ENCODE measurements at places on chromosomes 6 and 20. TPM values are rescaled to one million over a fixed set of nuclear protein-coding genes. Genes with fewer than 3 reads are reported as not detected.

DNA sequence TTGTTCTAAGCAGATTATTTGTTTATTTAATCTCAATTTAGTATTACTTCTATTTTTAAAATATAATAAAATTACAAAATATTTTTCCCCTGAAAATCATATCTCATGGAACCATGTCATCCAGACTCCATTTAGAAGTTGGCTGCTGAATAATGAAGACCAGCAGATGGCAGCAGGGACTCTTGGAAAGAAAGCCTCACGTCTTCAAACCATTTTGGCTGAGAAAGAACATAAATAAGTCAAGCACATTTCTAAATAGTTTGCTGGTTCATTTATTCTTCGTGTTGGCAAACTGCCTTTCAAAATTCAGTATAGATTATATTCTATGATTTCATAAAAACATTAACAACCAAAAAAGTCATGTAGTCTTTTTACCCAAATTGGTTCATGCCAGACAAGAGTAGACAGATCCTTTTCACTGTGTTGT, 71.7 kb downstream of the RCAN2 start:
- DNase-seq: peak; percentile 72

DNA sequence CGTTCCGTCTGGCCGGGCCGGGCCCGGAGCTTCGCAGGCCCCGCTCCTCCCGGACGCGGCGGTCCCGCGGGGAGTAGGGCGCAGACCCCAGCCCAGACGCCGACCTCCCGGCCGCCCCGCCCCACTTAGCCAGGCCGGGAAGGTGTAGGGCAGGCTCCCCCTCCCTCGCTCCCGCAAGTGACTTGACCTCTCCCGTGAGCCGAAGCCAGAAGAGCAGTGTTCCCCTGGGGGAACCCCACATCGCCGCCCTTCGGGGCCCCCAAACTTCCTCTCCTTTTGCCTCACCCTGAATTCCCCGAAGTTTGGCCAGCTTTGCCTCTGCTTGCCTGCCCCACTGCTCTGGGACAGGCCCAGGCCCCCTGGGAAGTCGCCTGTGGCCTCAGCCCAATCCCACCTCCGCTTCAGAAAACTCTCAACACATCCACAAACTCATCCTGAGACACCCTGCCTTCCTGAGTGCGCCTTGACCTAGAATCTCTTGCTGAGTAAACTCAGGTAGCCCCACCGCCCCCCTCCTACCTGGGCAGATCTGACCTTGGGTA, 524 bp upstream of the NOL4L start:
- no peak for DNase-seq

- DNase-seq: no peak
Measured at GRCh38 chr6:40568062-40568708, 19.0 kb downstream of the LRFN2 start.

GRCh38 chr20:24721891-24722568, 227.0 kb upstream of the CST7 start:
- DNase-seq: no peak

Gene UNC93A
- total RNA-seq: 0.53 TPM

DNA sequence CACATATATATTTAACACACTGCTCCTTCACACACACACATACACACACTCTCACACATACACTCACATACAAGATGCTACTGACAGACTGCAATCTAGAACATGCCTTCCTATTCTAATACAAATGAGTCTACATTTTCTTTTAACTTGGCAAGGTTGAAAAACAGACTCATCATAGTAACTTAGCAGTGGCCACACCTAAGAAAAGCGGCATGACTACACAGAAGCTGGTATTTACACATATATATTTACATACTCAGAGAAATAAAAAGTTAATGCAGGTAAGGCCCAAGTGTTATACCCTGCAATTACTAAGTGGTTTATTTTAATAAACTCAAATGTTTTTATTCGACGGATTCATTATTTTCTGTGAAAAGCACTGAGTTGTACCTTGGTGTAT, 209.3 kb downstream of the FOXC1 start:
- no peak for DNase-seq

Gene DLK2
- 0.19 TPM for total RNA-seq

DNA sequence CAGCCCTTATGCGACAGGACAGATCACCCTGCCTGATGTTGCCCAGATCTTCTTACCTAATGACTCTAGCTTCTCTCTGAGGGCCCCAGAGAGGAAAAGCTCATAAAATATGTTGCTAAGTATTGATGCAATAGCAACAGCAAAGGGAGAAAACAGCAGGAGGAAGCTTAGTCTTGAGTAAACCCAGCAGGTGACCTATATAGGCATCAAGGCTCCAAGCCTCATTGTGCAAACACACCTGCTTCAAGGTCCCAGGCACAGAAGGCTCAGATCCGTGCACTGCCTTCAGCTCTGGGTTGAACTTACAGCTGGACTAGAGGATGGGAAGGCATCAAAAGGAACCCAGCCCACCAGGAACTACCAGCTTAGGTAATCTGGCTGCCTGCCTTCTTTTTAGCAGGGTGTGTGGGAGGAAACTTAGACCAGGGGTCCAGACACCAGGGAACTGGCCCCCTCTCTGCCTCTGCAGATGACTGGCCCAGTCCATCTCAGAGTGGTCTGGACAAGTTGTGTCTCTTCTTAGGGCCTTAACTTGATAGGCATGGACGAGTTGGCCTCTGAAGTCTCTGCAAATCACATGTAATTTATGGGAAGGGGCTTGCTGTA, 34.4 kb downstream of the TGM3 start:
- peak; percentile 64 for DNase-seq

Gene SLC22A3
- 2.1 TPM for total RNA-seq

DNA sequence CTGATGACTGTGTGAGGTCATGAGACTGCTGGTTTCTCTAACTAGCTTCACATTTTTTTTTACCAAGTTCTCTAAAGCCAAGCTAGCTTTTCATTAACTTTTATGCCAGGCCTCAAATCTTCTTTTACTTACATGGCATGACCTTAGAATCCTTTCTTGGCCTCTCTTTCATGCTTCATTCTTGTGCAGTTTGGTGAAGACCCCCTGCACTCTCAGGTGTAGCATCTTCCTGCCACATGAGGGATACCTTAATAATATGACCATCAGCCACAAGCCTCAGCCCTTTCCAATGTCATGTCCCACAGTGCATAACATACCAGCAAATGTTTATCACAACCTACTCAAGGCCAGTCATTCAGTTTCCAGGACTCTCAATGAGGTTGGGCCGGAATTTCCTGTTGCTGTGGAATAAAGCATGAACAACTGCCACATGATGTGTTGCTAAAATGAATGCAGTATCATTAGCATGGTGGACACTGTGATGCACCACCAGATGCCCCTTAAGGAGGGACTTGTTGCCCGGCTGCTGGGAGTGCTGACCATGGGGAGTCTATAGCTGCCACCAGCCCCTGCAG, 72.2 kb downstream of the RIN2 start:
- DNase-seq: no peak

Gene MAP3K4
- 42.2 TPM for total RNA-seq

GRCh38 chr20:19737025-19737424, 21.0 kb upstream of the RIN2 start:
- peak; percentile 68 for DNase-seq

Gene GHRH
- not detected for total RNA-seq

Gene GATA5
- 0.10 TPM for total RNA-seq

- no peak for DNase-seq
Measured at GRCh38 chr20:10958279-10958678, 284.5 kb upstream of the JAG1 start.

Gene SLC22A2
- not detected for total RNA-seq

GRCh38 chr6:150116200-150116800, 26.5 kb upstream of the PPP1R14C start:
- DNase-seq: no peak

Gene RPS10
- total RNA-seq: 1,011 TPM

DNA sequence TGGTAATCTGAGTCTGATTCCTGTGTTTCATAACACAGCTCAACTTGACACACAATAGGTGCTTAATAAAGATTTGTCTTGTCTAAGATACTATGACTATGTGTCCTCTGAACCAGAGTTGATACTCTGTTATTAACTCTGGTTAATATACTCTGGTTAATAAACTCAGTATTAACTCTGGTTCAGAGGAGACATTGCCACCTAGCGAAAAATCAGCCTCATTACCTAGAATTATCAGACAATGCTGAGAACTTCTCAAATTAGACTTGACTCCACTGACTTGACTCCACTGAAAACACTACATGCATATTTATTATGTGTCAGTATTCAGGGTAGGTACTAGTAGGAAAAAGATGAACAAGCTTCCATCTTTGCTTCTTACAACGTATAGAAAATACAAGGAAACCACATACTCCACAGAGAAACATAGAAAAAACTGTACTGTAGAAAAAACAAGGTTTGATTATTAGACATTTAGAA, 73.9 kb downstream of the AHI1 start:
- DNase-seq: no peak

- no peak for DNase-seq
Measured at GRCh38 chr20:54601831-54602515, 126.6 kb downstream of the DOK5 start.

Gene PTK6
- 69.0 TPM for total RNA-seq

- no peak for DNase-seq
Measured at GRCh38 chr20:47648943-47649342, 136.3 kb downstream of the SULF2 start.

GRCh38 chr6:138293428-138294395, 75.4 kb upstream of the PBOV1 start:
- no peak for DNase-seq

DNA sequence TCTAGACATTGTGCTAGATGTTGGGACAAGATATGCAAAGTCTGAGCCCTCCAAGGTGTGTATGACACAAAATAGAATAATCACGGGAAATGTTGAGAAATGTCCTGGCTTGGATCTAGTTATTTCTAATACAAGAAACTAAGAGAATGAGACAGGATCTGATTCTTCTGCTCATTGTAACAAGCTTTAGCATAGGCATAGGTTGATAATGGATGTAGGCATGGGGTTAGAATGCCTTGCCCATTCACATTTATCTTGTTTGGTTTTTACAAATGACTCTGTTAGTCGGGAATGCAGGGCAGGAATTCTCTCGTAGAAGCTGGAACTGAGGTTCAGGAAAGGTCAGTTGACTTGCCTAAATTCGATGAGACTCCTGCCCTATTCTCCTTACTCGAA, 1.5 kb upstream of the SLC26A8 start:
- DNase-seq: no peak

DNA sequence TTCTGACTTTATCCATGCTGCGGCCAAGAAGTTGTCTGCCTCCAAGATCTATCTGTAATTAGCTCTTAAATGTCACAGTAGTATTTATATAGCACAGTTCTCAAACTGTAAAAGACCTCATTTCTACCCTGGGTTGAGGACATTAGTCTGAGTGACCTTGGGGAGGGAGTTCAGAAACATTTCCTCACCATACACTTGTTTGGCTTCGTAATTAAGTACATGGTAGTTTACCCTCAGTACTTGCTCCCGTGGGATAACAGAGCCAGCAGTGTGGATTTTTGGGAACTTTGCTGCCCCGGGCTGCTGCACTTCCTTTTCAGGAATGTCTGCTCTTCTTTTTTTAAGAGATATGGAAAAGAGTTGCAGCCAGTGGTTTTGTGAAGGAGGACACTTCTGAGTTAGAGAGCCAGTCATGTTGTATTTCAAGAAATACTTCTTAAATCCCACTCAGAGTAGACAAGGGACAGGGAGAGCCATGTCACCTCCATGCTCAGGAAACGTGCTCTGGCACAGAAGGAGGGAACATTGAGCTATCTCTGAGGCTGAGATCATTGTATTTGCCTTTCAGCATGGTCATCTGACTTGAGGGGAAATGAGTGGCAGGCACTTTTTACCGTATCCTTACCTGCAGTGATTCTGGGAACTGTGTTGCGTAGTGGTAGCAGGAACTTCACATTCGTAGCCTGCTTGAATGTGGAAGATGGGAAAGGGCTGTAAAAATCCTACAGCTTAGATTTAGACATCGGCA, 33.6 kb downstream of the RPRD1B start:
- DNase-seq: no peak

- DNase-seq: no peak
Measured at GRCh38 chr20:63060057-63060991, 53.6 kb upstream of the BHLHE23 start.

- DNase-seq: no peak
Measured at GRCh38 chr20:9035126-9035525, 33.8 kb upstream of the PLCB4 start.

GRCh38 chr6:100336876-100337275, 127.8 kb downstream of the SIM1 start:
- no peak for DNase-seq

Gene CRISP2
- total RNA-seq: not detected

DNA sequence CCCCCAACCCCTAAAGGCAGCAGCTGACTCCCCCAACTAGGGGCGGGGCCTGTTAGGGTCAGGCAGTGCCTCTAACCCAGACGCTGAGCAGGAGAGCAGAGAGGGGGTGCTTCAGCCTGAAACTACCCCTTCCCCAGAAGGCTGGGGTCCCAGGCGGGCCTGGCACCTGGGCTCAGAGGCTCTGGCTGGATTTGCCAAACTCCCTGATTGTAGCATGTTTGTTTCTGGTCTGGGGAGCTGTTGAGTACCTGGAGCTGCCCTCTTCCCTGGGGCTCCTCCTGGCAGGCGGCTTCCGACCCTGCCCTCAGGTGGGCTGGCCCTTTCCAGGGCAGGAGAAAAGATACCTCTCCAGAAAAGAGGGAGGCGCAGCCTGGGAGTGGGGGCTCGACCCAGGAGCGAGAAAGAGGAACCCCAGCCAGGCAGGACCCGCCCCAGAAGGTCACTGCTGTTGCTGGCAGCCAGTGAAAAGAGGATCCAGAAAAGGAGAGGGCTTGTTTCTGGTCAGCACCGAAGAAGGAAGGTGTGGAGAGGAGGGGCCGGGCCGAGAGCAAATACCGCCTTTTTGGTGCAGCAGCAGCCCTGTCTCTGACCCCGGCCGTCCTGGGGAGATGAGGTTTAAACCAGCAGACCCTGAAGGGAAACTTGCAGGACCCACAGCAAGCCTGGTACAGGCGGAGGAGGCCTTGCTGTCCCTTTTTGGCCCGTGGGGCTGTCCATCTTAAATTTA, 810 bp upstream of the ABHD16B start:
- DNase-seq: no peak

Gene ZFAND3
- 42.0 TPM for total RNA-seq

DNA sequence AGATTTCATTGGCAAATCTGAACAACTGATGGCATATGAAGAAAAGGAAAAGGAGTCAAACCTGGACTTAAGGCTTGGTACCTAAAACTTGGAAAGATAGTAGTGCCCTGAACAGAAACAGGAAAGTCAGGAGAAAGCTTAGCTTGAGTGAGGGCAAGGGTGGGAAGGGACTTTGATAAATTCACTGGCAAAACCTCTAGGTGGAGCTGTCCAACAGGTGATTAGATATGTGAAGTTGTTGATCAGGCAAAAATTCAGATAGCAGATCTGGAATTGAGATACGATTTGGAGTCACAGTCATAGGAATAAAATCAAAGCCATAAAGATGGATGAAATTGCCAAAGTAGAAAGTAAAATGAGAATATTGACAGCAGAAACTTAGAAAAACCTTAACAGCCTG, 16.1 kb upstream of the ZNF292 start:
- DNase-seq: peak; percentile 40

GRCh38 chr6:143026696-143027449, 33.8 kb upstream of the AIG1 start:
- DNase-seq: peak; percentile 33

- no peak for DNase-seq
Measured at GRCh38 chr20:13130707-13131103, 90.4 kb upstream of the ISM1 start.

Measured in colonic mucosa (tissue), 4 donors.